Activated naive CD8-positive, alpha-beta T cell treated with anti-CD3 and anti-CD28 coated beads, Interleukin-2, amount 10 ng/mL, durations not matched to agents 7 days and 5 days (primary cell): ENCODE measurements at places on chromosomes 2 and 18. TPM values are rescaled to one million over a fixed set of nuclear protein-coding genes. Genes with fewer than 3 reads are reported as not detected.
A peak's percentile ranks its signal among the peaks of the same experiment; 100 is the strongest.

GRCh38 chr18:12338382-12338781 is 30.3 kb downstream of the TUBB6 start:
- H3K36me3 ChIP-seq, result peaks cover 17% of the 10 kb centered on the region
- H3K27ac ChIP-seq, result no peak overlapping the region
- H3K27me3 ChIP-seq, result no peaks in the 10 kb centered on the region
- H3K4me1 ChIP-seq, result no peaks in the 10 kb centered on the region
- no peak overlapping the region for H3K4me3 ChIP-seq

GRCh38 chr2:173087793-173088496 is 12.3 kb downstream of the MAP3K20 start:
- peaks cover 22% of the 10 kb centered on the region for H3K27me3 ChIP-seq
- H3K4me3 ChIP-seq, result no peak overlapping the region
- H3K4me1 ChIP-seq, result no peaks in the 10 kb centered on the region
- H3K36me3 ChIP-seq, result peaks cover 5% of the 10 kb centered on the region
- H3K27ac ChIP-seq, result no peak overlapping the region

DNA sequence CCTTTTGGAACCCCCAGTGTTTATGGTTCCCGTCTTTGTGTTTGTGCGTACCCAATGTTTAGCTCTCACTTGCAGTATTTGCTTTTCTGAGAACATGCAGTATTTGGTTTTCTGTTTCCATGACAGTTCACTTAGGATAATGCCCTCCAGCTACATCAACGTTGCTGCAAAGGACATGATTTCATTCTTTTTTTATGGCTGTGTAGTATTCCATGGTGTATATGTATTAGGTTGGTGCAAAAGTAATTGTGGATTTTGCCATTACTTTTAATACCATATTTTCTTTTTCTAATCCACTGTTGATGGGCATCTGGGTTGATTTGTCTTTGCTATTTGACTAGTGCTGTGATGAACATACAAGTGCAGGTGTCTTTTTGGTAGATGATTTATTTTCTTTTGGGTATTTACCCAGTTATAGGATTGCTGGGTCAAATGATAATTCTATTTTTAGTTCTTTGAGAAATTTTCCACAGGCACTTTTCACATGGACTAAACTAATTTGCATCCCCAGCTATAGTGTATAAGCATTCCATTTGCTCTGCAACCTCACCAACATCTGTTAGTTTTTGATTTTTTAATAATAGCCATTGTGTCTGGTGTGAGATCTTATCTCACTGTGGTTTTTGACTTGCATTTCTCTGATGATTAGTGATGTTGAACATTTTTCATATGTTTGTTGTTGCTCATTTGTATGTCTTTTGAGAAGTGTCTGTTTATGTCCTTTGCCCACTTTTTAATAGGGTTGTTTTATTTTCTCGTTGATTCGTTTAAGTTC is 63.6 kb downstream of the CERS6 start:
- no peak overlapping the region for H3K27ac ChIP-seq
- no peaks in the 10 kb centered on the region for H3K27me3 ChIP-seq
- no peak overlapping the region for H3K4me3 ChIP-seq
- peaks cover 12% of the 10 kb centered on the region for H3K4me1 ChIP-seq
- no peak for DNase-seq

DNA sequence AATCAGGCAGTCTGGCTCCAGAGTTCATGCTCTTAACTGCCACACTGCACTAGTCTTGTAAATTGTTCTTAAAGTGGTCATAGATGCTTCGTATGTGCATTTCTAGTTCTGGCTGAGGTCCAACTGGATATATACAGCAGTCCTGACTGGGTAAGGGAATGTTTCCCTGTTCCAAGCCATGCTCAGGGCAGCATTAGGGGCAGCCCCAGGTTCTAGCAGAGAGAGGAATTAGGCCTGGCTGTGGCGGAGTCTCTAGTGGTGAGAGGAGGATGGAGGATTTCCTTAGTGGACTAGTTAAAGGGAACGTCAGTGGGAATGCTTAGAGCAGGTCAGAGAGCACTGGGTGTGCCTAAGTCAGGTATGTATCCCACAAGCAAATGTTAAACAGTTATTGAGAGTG is 28.0 kb downstream of the UBE2E3 start:
- no peaks in the 10 kb centered on the region for H3K4me1 ChIP-seq
- no peaks in the 10 kb centered on the region for H3K27me3 ChIP-seq
- H3K27ac ChIP-seq, result no peak overlapping the region
- no peak for DNase-seq

DNA sequence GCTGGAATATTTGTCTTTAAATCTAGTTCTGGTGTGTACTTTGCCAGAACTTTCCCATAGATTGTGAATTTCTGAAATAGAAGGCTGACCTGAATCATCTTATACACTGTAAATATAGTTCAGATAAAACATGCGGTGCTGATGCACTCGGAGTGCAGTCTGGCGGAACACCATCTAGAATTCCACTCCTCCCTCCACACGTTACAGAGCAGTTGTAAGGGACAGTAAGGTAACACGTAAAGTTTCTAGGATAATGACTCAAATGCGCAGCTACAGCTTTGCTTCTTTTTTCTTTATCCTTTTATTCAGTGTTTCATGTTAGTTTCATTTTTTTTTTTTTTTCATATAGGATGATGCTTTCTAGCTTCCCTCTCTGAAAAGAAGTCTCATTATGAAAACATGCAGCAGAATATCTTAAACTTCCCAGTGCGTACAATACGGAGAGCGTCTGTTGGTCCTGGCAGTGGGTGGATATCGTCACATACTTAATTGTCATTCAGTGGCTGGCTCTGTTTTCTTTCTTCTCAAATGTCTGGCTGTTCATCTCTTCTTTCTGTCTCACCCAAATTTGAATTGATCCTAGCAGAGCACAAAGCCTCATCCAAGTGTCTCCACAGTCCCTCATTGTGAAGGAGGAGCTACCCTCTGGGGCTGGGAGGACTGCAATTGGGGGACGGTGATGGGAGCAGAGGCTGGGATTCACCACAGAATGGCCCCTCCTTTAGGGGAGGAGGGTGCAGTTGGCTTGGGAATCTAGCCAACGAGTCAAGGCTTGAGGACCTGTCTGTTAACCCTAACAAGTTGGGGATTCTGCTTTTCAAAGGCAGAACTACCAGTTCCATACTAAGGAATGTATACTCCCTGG is 138.8 kb downstream of the MYT1L start:
- H3K27me3 ChIP-seq, result no peaks in the 10 kb centered on the region
- no peak overlapping the region for H3K4me3 ChIP-seq
- DNase-seq, result no peak
- no peaks in the 10 kb centered on the region for H3K36me3 ChIP-seq
- H3K27ac ChIP-seq, result no peak overlapping the region

DNA sequence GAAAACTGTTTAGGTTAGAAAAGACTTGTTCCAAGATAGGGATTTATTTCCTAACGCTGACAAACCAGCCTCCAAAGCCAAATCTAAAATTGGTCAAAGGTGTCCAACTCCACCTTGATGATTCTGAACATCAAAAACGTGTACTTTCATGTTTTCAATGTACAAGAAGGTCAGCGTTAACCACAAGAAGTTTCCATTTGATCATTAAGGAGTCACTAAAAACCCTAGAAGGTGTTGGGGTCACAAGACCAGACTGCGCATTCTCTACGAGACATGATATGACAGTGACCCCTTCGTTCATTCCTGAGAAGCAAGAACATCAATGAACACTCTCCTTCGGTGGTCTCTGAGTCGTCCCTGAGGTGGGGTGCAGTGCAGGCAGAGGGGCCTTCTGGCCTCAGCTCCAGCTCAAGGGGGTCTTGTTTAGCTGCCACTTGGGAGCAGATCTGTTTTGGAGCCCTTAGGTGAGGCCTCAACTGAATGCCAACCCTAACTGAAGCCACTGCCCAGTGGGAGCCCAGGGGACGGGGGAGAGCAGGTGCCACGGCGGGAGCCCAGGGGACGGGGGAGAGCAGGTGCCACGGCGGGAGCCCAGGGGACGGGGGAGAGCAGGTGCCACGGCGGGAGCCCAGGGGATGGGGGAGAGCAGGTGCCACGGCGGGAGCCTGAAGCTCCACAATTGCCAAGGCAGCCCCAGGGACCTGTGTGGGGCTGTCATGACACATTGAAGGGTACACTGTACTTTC is 55.2 kb downstream of the PARD6G start:
- H3K36me3 ChIP-seq, result no peaks in the 10 kb centered on the region
- peaks cover 23% of the 10 kb centered on the region for H3K27me3 ChIP-seq
- no peak overlapping the region for H3K27ac ChIP-seq
- H3K4me1 ChIP-seq, result no peaks in the 10 kb centered on the region

DNA sequence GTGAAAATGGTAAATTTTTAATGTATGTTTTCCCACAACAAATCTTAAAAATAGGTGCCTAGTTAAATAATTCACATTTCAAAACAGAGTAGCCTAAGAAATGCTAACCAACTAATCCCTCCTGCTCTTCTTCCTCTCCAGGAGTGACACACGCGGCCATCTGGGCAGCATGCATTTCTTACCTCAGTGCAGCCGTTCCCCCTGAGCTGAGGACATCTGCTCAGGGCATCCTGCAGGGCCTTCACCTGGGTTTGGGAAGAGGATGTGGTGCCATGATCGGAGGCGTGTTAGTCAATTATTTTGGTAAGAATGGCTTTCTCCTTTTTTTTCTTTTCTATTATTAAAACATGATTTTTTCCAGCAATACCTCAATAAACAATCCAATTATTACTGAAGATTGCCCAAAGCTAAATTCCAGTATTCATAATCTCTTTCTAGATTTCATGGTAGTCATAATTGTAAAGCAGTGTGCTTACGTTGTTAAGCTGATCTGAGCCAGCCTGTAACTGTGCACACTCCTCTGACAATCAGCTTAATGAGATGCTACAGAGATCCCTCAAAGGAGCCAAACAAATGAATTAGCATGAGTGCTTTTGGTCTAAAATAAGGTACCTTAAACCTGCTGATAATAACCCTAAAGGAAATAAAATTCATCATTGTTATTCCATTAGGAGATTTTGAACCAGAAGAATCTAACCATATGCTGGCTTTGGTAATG is 45.8 kb downstream of the NEMP2 start:
- H3K27ac ChIP-seq, result no peak overlapping the region
- DNase-seq, result no peak
- H3K4me3 ChIP-seq, result no peak overlapping the region
- H3K4me1 ChIP-seq, result peaks cover 13% of the 10 kb centered on the region

DNA sequence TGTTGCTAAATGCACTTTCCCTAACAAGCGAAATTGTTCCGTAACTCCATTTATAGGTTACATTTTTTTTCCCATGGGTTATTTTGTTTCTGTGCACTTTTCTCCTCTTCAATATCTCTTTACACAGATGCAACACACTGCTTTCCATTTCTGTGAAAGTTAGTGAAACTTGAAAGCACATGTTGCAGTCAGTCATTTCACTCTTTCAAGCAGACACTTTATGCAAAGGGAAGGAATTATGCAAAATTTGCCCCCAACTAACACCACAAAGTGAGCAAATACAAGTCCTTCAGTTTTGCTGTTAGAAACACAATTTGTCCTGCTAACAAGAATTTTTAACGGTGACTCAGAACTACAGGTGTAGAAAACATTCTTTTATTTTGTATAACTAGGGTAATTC is 124.8 kb downstream of the PTH2R start:
- no peaks in the 10 kb centered on the region for H3K4me1 ChIP-seq
- H3K27ac ChIP-seq, result no peak overlapping the region

DNA sequence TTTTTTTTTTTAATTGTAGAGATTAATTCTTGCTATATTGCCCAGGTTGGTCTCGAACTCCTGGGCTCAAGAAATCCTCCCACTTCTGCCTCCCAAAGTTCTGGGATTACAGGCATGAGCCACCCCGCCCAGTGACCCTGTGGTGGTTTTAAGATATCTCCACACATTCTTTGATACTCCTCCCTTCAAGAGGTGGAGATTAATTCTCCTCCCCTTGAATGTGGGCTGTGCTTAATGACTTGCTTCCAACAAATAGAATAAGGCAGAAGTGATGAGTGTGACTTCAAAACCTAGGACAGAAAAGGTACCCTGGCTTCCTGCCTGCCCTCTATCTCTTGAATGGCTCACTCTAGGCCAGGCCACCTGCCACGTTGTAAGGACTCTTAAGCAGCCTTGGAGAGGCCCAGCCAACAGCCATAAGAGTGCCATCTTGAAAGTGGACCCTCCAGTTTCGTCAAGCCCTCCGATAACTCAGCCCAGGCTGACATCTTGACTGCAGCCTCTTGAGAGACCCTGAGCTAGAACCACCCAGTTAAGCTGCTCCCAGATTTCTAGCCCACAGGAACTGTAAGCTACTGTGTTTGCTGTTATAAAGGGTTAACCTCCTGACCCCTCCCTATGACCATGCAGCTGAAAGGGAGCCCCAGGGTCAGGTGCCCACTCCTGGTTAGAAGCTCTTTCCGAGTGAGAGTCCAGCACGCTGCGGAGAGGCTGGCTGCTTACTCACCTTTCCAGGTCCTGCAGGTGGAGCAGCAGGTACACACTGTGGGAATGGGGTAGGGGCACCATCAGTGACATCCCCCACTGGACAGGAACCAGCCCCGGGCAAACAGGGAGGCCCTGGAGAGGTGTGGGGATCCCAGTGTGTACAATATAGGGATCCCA is 27.6 kb downstream of the MRPL35 start:
- no peak for DNase-seq
- H3K36me3 ChIP-seq, result no peaks in the 10 kb centered on the region
- H3K27ac ChIP-seq, result peak overlapping the region; percentile 16
- H3K4me3 ChIP-seq, result no peak overlapping the region
- peaks cover 12% of the 10 kb centered on the region for H3K4me1 ChIP-seq

GRCh38 chr2:24269265-24269664 is 91.1 kb downstream of the ITSN2 start:
- no peaks in the 10 kb centered on the region for H3K27me3 ChIP-seq
- H3K36me3 ChIP-seq, result peaks cover 22% of the 10 kb centered on the region
- H3K4me3 ChIP-seq, result no peak overlapping the region
- DNase-seq, result no peak
- peak overlapping the region; percentile 42 for H3K27ac ChIP-seq
- H3K4me1 ChIP-seq, result no peaks in the 10 kb centered on the region

- no peak overlapping the region for H3K4me3 ChIP-seq
- peaks cover 4% of the 10 kb centered on the region for H3K27me3 ChIP-seq
- no peak for DNase-seq
- H3K4me1 ChIP-seq, result peaks cover 9% of the 10 kb centered on the region
These were observed 29.5 kb upstream of the DPP4 start for GRCh38 chr2:162103443-162104009.

GRCh38 chr2:163681745-163682144 is 54.1 kb downstream of the FIGN start:
- H3K36me3 ChIP-seq, result no peaks in the 10 kb centered on the region
- no peak overlapping the region for H3K27ac ChIP-seq
- H3K4me1 ChIP-seq, result no peaks in the 10 kb centered on the region
- H3K27me3 ChIP-seq, result no peaks in the 10 kb centered on the region
- DNase-seq, result no peak

DNA sequence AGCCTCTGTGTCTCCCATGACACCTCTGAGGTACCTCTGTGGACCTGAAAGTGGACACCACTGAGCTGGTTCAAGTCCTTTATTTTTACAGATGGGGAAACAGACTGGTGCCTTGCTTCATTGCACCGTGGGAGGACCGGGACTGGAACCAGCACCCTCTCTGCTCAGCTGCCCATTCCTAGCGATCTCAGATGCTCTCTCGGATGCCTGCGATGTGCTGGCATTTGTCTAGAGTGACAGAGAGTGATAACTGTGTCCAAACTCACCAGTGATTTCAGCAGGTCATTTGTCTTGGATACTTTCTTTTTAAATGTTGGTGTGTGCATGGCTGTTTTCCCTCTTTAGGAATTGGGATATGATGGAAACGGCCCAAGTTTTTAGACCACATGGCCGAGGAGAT is 30.1 kb upstream of the LYPD6B start:
- no peaks in the 10 kb centered on the region for H3K4me1 ChIP-seq
- no peaks in the 10 kb centered on the region for H3K27me3 ChIP-seq
- peaks cover 3% of the 10 kb centered on the region for H3K36me3 ChIP-seq
- no peak overlapping the region for H3K27ac ChIP-seq
- H3K4me3 ChIP-seq, result no peak overlapping the region

GRCh38 chr2:225366731-225367130 is 32.8 kb upstream of the NYAP2 start:
- no peaks in the 10 kb centered on the region for H3K36me3 ChIP-seq
- DNase-seq, result no peak
- H3K4me3 ChIP-seq, result no peak overlapping the region
- H3K4me1 ChIP-seq, result no peaks in the 10 kb centered on the region
- peaks cover 2% of the 10 kb centered on the region for H3K27me3 ChIP-seq

Gene PPP1R1C
- not detected for total RNA-seq

Gene CCDC74B
- total RNA-seq, result 1.2 TPM
